Spleen (tissue), 13 donors: ENCODE measurements at places on chromosomes 12 and 14. TPM values are rescaled to one million over a fixed set of nuclear protein-coding genes. Genes with fewer than 3 reads are reported as not detected.

TAS2R46 gene
- total RNA-seq = 3.8 TPM

TMEM120B gene
- 7.0 TPM for total RNA-seq

LRTM2 gene
- total RNA-seq = not detected

POTEG gene
- total RNA-seq = 0.24 TPM

MUCL1 gene
- not detected for total RNA-seq

IL22 gene
- total RNA-seq = not detected

CLEC2D gene
- 131 TPM for total RNA-seq

MYF6 gene
- not detected for total RNA-seq

MIP gene
- total RNA-seq = not detected

AKAP5 gene
- 1.8 TPM for total RNA-seq

FOXJ2 gene
- total RNA-seq = 18.4 TPM

RAPGEF3 gene
- total RNA-seq = 84.3 TPM

DCN gene
- 6.3 TPM for total RNA-seq

PLEK2 gene
- total RNA-seq = 0.97 TPM

SERPINA4 gene
- not detected for total RNA-seq

HRK gene
- 0.37 TPM for total RNA-seq

GZMH gene
- total RNA-seq = 11.6 TPM

CYP27B1 gene
- 0.47 TPM for total RNA-seq

SLC5A8 gene
- total RNA-seq = not detected

E2F7 gene
- 0.85 TPM for total RNA-seq

TTC7B gene
- total RNA-seq = 69.6 TPM

KCNJ8 gene
- total RNA-seq = 17.0 TPM

PRDM4 gene
- 24.9 TPM for total RNA-seq

GPR132 gene
- total RNA-seq = 33.7 TPM

KLRC2 gene
- total RNA-seq = 2.6 TPM

DCD gene
- not detected for total RNA-seq

MYO1A gene
- total RNA-seq = 0.49 TPM

ZNF385A gene
- 30.3 TPM for total RNA-seq

ERH gene
- total RNA-seq = 117 TPM

SPSB2 gene
- 7.0 TPM for total RNA-seq

SOCS4 gene
- total RNA-seq = 24.2 TPM

UNC79 gene
- 0.07 TPM for total RNA-seq

GALNT9 gene
- total RNA-seq = 1.4 TPM

NKX2-1 gene
- total RNA-seq = not detected

CHST11 gene
- 65.1 TPM for total RNA-seq

KRT72 gene
- total RNA-seq = not detected

CCDC198 gene
- not detected for total RNA-seq

MRPL52 gene
- total RNA-seq = 62.8 TPM

TRAF3 gene
- 49.5 TPM for total RNA-seq

FAM186B gene
- 0.67 TPM for total RNA-seq

RNASE12 gene
- total RNA-seq = not detected

ERBB3 gene
- total RNA-seq = not detected

ANKRD33 gene
- not detected for total RNA-seq

UBE3B gene
- total RNA-seq = 33.1 TPM
